ENCODE measurements at places on chromosomes 7 and 10.

- no peak for DNase-seq
These were observed 186.9 kb upstream of the ADO start for GRCh38 chr10:62617652-62618051.

- peak; percentile 36 for DNase-seq
These were observed 522 bp downstream of the CCL24 start for GRCh38 chr7:75813084-75813483.

DNA sequence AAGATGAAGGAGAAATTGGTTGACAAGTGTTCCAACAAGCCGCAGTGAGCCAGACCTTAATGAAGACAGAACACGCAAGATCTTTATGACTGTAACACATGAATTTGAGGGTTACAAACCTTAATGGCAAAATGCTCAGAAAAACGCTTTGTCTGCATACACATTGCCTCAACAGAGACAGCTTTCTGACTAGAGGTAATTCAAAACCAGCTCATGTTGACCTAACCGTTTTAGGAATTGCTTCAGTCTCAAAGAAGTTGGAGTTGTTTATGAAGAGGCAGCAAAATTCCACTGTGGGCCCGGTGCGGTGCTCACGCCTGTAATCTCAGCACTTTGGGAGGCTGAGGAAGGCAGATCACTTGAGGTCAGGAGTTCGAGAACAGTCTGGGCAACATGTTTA lies 2.2 kb upstream of the GTF2I start:
- no peak for DNase-seq

DNA sequence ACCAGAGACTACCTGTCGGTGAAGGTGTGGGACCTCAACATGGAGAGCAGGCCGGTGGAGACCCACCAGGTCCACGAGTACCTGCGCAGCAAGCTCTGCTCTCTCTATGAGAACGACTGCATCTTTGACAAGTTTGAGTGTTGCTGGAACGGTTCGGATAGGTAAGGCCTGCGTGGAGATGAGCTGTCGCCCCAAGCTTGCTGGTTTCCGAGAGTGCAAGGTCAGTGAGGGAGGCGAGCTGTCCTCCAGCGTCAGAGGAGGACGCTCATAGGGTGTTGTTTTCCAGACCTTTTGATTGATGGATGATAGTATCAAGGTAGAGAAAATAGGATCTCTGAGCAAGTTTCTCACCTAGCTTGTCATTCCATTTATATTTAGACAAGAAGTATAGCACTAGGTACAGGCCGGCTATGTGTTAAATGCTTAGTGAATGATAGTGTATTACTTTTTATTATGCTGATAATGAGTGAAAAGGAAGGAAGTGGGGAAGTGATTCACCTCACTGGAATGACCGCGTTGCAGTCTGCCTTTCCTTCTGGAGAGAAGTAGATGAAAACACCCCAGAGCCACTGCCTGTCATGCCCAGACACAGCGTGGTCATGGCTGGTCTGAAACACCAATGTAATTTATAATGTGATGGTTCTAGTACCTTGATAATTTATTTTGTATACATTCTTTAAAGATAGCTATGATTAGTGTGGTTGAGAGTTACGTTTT lies 33.9 kb downstream of the BNIP3 start:
- DNase-seq, result peak; percentile 56

DNA sequence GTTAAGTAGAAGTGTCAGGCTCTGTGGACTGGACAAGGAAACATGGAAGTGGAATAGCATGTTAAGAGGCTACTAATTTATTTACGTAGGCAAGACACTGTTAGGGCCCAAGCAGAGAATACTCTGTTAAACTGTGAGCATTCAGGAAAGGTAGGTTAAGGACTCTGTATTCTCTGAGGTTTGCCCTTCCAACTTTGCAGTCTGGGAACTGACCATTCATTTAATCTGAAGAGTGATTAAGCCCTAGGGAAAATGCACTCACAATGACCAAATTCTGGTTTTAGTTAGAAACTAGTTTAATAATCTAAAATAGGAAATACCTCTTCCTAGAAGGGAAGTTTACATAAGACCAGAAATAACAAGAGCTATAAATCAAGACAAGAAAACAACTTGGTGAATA lies 266.6 kb downstream of the SUGCT start:
- DNase-seq, result no peak

- DNase-seq, result no peak
These were observed 287.7 kb downstream of the IPMK start for GRCh38 chr10:57979956-57980355.

- peak; percentile 27 for DNase-seq
These were observed 123.2 kb downstream of the TACC2 start for GRCh38 chr10:122112021-122112616.

GRCh38 chr7:54632696-54633095 lies 90.5 kb downstream of the VSTM2A start:
- DNase-seq, result no peak

GRCh38 chr7:43054052-43054722 lies 58.3 kb upstream of the HECW1 start:
- no peak for DNase-seq

DNA sequence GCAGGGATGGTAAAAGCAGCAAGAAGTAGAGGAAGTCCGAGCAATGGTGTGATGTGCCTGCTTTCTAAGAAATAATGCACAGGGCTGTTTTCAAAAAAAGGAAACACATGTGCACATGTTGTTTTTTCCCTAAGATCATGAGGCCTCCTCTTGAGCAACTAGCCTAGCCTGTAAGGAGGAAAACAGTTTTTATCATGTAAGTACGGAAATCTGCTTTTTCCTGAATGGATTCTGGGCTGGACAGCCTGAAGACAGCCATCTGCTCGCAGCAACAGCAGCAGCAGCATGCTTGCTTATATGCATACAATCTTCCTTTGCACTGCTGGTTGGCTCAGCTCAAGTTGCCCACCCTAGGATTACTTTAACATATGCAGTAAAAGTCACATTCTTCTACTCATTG lies 87.1 kb downstream of the HIBADH start:
- DNase-seq, result no peak

- peak; percentile 17 for DNase-seq
These were observed 30.2 kb upstream of the ABI1 start for GRCh38 chr10:26890956-26891355.

DNA sequence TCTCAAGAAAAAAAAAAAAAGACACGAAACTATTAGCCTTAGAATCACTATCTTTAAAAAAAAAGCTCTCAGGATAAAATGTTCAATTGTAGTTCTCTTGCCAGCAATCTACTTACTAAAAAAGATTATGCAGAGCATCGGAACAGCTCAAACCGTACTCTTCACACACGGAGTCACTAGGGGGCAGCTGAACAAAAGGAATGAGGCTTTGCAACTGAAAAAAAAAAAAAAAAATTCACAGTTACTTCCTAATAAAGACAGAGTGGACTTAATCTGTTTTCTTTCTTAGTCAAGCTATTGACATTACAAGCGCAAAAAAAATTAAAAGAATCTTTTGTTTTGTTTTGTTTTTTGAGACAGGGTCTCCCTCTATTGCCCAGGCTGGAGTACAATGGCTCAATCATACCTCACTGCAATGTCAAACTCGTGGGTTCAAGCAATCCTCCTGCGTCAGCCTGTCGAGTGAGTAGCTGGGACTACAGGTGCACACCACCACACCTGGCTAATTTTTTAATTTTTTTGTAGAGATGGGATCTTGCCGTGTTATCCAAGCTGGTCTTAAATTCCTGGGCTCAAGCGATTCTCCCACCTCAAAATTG lies 11.5 kb downstream of the PMS2 start:
- DNase-seq, result peak; percentile 75

- no peak for DNase-seq
These were observed 146.1 kb downstream of the ABCA13 start for GRCh38 chr7:48317360-48317759.

- no peak for DNase-seq
These were observed 14.5 kb downstream of the CFAP46 start for GRCh38 chr10:132927824-132928223.

Measured in AG08395 (cell line).